ENCODE measurements at places on chromosomes 3 and 15. TPM values are rescaled to one million over a fixed set of nuclear protein-coding genes. Genes with fewer than 3 reads are reported as not detected.

- no peak for DNase-seq
Measured at GRCh38 chr3:179971280-179971679, 65.5 kb downstream of the PEX5L start.

- no peak for DNase-seq
Measured at GRCh38 chr3:131178710-131179375, 152.2 kb downstream of the NEK11 start.

DNA sequence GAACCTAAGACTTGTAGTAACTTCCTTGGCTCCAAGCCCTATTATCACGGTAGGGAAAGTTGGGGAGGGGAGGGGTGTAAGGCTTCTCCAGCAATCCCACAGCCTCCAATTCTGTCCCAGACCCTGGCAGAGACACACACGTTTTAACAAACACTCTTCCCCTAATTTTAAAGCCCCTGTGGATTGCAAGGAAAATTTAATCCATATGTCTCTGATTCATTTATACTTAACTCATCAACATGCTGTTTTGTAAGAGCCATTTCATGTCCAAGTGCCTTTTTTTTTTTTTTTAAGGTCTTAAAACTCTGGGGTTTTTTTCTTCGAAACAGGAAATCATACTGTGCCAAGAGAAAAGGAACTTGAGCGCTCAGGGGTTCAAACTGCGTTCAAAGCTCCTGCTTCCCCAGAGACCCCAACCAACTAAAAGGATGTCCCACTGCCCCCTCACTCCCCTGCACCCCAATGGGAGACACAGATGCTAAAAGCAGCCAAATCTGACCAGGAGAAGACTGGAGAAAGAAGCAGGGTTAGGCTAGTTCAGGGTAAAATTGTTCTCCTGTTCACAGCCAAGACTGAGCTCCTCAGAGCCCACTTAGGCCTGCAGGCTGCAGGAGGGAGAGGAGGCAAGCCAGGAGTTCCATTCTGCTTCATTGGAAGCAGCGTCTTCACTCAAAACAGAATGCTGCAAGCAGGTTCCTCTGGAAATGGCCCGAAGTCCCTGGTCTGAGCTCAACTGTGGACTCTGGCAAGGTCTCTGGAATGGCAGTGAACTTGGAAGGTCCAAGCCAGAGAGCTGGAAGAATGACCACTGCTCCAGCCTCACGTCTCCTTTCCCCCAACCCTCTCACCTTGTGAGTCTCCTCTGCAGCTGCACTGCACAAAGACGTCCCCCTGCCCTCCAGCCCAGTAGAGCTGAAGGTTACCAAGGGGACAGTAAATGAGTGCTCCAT, 172.5 kb downstream of the NTRK3 start:
- DNase-seq = no peak

DNA sequence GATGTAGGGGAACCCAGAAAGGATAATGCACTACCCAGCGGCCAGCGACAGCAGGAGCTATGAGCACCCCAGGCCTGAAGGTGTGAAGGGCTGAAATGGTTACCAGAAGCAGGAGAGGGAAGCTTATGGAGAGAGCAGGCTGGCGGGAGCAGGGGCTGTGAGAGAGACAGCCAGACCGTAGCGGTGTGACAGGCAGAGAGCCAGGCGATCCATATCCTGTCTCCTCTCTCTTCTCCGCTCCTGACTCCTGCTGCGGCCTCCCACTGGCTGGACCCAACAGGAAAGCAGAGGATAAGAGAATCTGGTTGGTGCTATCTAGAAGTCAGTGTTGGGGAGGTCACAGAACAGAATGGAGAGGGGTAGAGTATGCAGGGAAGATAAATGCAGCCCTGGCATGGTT, 49.9 kb downstream of the BTD start:
- DNase-seq = no peak

- no peak for DNase-seq
Measured at GRCh38 chr3:18049096-18049495, 306.7 kb upstream of the TBC1D5 start.

- DNase-seq = no peak
Measured at GRCh38 chr3:156826896-156827882, 1.0 kb downstream of the LEKR1 start.

DNA sequence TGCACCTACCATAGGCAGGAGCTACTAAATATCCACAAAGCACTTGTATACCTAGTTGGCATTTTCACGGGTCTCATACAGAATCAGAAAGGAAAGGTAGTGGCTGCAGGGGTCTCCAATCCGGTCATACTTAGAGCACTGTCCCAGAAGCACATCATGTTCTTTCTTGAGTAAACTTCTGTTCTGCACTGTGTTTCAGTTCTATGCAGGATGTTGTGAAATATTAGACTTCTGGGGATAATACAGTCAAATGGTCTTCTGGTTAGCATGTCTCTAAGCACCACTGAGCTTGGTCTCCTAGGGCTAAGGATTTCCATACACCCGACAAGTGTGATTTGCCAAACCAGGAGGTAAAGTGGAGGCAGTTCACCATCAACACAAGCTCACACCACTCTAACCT, 27.9 kb downstream of the MINDY4B start:
- DNase-seq = no peak

LMOD3 gene
- 0.19 TPM for total RNA-seq

USP13 gene
- total RNA-seq = 7.1 TPM
